Vagina (tissue), 2 donors: ENCODE measurements at places on chromosomes 1 and 21. TPM values are rescaled to one million over a fixed set of nuclear protein-coding genes. Genes with fewer than 3 reads are reported as not detected.

- no peaks in the 10 kb centered on the region for H3K36me3 ChIP-seq
- H3K27ac ChIP-seq, result no peak overlapping the region
- H3K27me3 ChIP-seq, result no peaks in the 10 kb centered on the region
- H3K4me3 ChIP-seq, result no peak overlapping the region
- DNase-seq, result no peak
- no peaks in the 10 kb centered on the region for H3K4me1 ChIP-seq
Observed at GRCh38 chr21:27532076-27532475, 565.2 kb upstream of the ADAMTS5 start.

DNA sequence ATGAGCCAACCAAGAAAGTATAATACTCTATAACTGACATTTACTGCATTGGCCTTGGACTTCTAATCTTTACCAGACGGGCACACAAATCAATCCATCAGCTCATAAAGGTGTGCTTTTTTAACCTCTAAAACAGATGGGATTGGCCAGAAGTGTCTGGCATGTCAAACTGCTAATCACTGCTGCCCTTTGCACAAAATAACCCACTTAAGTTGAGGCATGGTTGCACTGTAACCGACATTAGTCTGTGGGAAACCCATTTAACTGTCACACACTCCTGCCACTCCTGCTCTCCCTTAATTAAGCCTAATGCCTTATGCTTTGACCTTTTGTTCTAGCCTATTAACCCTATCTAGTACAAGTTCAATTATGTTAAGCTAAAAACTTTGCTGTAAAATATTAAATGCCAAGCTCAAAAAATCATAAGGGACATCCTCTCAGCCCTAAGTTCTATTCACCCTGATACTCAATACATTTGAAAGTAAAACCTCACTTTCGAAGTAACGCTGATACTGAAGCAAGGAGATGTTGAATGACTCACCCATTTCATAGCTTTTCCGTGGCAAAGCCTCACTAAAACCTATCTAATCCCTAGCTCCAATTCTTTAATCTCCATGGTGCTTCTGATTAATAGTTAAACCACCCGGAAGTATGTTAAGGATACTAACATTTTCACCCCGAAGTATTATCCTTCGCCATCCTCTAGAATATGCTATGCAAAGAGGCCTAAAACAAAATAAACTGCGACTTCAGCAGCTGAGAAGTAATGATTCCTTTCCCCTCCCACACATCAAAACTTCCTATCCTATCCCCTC is 12.9 kb downstream of the NRIP1 start:
- H3K36me3 ChIP-seq, result no peaks in the 10 kb centered on the region
- DNase-seq, result no peak
- H3K4me3 ChIP-seq, result peak overlapping the region; percentile 19
- H3K27me3 ChIP-seq, result no peaks in the 10 kb centered on the region

DNA sequence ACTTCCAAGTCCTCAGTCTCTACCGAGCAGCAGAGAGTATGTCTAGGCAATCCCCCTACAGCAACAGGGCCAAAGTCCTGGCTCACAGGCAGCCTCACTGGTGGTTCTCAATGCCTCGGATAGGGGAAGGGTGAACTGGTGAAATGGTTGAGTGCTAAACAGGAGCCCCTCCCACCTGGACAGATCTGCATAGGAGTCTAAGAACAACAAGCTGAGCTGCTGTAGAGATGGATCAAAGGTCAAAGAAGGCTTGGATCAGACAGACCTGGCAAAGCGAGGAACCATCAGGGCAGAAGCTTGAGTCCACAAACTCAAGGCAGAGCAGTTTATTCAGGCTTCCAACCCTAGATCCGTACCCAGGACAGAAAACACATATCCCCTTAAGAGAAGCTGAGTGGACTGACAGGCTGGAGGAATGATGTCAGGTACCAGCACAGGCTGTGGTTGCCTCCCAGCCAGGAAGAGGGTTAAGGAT is 31.8 kb downstream of the RABIF start:
- H3K4me1 ChIP-seq, result peaks cover 14% of the 10 kb centered on the region
- no peak overlapping the region for H3K27ac ChIP-seq
- DNase-seq, result no peak
- H3K36me3 ChIP-seq, result no peaks in the 10 kb centered on the region

- no peaks in the 10 kb centered on the region for H3K27me3 ChIP-seq
- no peaks in the 10 kb centered on the region for H3K4me1 ChIP-seq
- no peaks in the 10 kb centered on the region for H3K36me3 ChIP-seq
- H3K27ac ChIP-seq, result no peak overlapping the region
- no peak for DNase-seq
Observed at GRCh38 chr1:12083766-12084165, 20.7 kb downstream of the TNFRSF8 start.

UMODL1 gene
- not detected for total RNA-seq

DNA sequence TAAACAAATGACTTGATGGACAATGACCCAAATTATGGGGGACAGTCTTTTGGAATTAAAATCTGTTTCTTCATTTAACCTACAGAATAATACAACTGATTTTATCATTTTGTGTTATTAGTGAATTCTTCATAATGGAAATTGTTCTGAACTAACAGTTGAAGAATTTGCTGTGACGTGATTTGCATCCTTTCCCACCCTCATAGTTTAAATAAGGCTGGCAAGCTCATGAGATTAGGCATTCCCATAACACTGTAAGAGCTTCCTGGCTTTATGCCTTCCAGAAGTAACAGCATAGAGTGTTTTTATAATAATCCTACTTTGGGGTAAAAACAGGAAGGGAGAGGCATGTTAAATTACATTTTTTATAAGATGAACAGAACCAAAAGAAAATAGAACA is 95.7 kb downstream of the ATP6V1G3 start:
- no peaks in the 10 kb centered on the region for H3K27me3 ChIP-seq
- no peak for DNase-seq
- no peaks in the 10 kb centered on the region for H3K4me1 ChIP-seq
- no peak overlapping the region for H3K27ac ChIP-seq
- H3K36me3 ChIP-seq, result no peaks in the 10 kb centered on the region

DNA sequence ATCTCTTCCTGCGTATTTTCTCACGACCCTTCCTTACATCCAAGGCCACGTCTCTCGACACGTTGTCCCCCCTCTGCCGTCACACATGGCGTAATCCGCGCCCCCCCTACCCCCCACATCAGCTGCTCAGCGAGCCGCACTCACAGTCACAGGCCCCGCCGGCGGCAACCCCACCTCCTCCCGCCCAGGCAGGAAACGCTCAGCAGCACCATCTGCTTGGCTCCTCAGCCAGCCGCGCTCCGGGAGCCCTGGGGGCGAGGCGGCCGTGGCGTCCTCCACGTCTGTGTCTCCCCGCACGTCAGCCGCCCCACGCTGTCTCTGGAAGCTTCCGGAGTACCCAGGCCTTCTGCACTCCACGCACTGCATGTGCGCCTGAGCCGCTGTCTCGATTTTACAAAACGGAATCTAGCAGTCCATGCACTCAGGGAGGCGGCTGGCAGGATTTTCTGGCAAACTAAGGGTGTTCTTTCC is 64.6 kb downstream of the SIK1 start:
- H3K4me3 ChIP-seq, result peak overlapping the region; percentile 27
- no peak for DNase-seq

TLCD4 gene
- 4.4 TPM for total RNA-seq

CCDC28B gene
- total RNA-seq, result 2.9 TPM

DNA sequence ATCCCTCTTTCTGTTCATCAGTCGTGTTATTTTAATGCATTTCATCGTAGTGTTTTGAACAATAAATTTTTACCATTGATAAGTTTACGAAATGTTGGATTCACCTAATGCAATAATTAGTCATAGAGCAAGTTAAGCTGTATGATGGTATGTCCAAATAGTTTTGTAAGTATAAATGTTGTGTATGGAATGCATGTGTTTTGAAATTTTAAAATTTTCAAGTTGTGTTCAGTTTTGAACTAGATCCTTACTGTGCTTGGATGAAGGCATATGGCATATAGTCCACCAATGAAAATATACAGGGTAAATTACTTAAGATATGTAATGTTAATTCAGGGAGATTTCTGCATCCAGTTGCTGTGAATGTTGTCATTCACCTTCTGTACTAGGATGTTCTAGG is 2.3 kb downstream of the ZMYM4 start:
- H3K27me3 ChIP-seq, result no peaks in the 10 kb centered on the region
- H3K4me3 ChIP-seq, result no peak overlapping the region
- no peak overlapping the region for H3K27ac ChIP-seq

GRCh38 chr1:96710708-96711477 is 10.7 kb upstream of the PTBP2 start:
- DNase-seq, result no peak
- H3K4me1 ChIP-seq, result no peaks in the 10 kb centered on the region
- no peak overlapping the region for H3K27ac ChIP-seq
- no peaks in the 10 kb centered on the region for H3K27me3 ChIP-seq
- H3K36me3 ChIP-seq, result no peaks in the 10 kb centered on the region

- H3K4me1 ChIP-seq, result no peaks in the 10 kb centered on the region
- no peak for DNase-seq
- H3K27me3 ChIP-seq, result no peaks in the 10 kb centered on the region
- no peaks in the 10 kb centered on the region for H3K36me3 ChIP-seq
Observed at GRCh38 chr1:150109586-150109985, 40.1 kb upstream of the PLEKHO1 start.

RIPPLY3 gene
- total RNA-seq, result not detected

- no peak overlapping the region for H3K4me3 ChIP-seq
- H3K36me3 ChIP-seq, result no peaks in the 10 kb centered on the region
- DNase-seq, result no peak
- no peaks in the 10 kb centered on the region for H3K4me1 ChIP-seq
- H3K27ac ChIP-seq, result no peak overlapping the region
Observed at GRCh38 chr1:151775894-151776664, 12.8 kb upstream of the MRPL9 start.

DNA sequence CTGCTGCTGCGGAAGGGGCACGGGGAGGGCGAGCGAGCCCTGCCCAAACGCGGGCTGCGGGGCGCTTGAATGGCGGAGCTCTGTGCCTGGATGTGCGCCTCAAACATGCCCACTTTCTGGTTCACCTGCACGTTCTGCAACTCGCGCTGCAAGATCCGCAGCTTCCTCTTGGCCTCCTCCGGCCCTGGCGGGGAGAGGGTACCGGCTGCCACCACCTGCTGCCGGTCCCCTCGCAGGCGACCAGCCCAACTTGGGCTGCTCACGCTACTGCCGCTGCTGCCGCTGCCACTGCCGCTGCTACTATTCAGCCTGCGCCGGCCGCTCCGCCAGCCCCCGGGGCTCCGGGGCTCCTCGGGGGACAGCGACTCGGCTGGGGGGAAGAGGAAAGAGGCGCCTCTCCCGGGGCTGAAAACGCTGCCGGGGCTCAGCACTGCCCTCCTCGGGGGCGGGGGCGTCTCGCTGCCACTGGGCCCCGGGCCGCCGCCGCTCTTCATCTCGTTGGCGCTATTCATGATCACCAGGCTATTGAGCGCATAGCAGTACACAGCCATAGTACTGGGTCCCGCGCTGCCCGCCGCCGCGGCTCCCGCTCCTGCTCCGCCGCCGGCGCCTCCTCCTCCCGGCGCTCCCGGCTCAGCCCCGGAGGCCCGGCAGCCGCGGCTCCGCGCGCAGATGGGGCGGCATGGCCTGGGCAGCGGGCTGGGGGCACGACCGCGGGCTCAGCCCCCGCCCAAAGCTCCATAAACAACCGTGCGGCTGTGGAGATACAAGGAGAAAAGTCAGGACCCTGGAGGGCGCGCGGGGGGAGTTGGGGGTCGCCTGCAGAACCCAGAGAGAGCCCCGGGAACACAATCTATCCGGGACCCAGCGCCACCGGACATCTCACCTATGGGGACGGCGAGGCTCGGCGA is 1.9 kb downstream of the ITPKB start:
- H3K4me1 ChIP-seq, result peaks cover 59% of the 10 kb centered on the region
- no peak for DNase-seq
- peak overlapping the region; percentile 99 for H3K4me3 ChIP-seq
- no peaks in the 10 kb centered on the region for H3K27me3 ChIP-seq
- H3K27ac ChIP-seq, result peak overlapping the region; percentile 97

TDRD5 gene
- not detected for total RNA-seq

ZNF648 gene
- total RNA-seq, result not detected

GRCh38 chr1:10152709-10153284 is 57.6 kb upstream of the KIF1B start:
- H3K4me1 ChIP-seq, result no peaks in the 10 kb centered on the region
- no peaks in the 10 kb centered on the region for H3K27me3 ChIP-seq
- DNase-seq, result no peak

GRCh38 chr1:1434131-1434823 is 1.2 kb upstream of the VWA1 start:
- H3K36me3 ChIP-seq, result no peaks in the 10 kb centered on the region
- no peaks in the 10 kb centered on the region for H3K27me3 ChIP-seq
- peak overlapping the region; percentile 56 for H3K4me3 ChIP-seq
- DNase-seq, result no peak

DNA sequence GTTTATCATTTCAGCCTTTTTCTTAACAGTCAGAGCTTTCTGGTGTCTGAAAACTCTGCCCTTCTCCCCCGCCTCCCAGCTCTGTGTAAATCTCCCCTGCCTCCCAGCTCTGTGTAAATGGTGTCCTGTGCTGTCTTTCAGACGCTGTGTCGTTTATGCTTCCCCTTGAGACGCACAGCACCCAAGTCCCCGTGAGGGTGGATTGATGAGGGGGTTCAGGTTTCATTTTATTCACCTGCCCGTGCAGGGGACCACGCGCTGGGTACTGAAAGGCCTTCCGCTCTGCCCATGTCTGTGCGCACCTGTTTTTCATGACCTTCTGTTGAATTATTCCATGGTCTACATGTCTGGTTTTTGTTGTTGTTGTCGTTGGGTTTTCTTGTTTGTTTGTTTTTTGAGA is 108.2 kb upstream of the COL6A1 start:
- H3K4me3 ChIP-seq, result no peak overlapping the region
- DNase-seq, result no peak
- H3K4me1 ChIP-seq, result peaks cover 14% of the 10 kb centered on the region

- H3K4me1 ChIP-seq, result peaks cover 8% of the 10 kb centered on the region
- DNase-seq, result no peak
- no peak overlapping the region for H3K4me3 ChIP-seq
- no peaks in the 10 kb centered on the region for H3K36me3 ChIP-seq
- no peak overlapping the region for H3K27ac ChIP-seq
Observed at GRCh38 chr21:31337996-31338907, 5.8 kb downstream of the TIAM1 start.

FYB2 gene
- total RNA-seq, result not detected

IL19 gene
- not detected for total RNA-seq

TNFRSF18 gene
- total RNA-seq, result 4.4 TPM
